Fibroblast of skin of left biceps (primary cell): ENCODE measurements at places on chromosomes 2 and 18.

GRCh38 chr2:100924122-100924519 lies 78.0 kb upstream of the RPL31 start:
- DNase-seq = no peak

GRCh38 chr18:1013951-1014350 lies 109.3 kb downstream of the ADCYAP1 start:
- DNase-seq = no peak

DNA sequence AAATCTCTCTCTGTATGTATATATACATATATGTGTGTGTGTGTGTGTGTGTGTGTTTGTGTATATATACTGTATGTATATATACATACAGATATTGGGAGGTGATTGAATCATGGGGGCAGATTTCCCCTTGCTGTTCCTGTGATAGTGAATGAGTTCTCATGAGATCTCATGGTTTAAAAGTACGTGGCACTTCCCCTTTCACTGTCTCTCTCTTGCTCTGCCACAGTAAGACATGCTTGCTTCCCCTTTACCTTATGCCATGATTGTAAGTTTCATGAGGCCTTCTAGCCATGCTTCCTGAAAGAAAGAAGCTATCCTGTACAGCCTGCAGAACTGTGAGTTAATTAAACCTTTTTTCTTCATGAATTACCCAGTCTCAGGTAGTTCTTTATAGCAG lies 18.8 kb upstream of the CCDC195 start:
- no peak for DNase-seq

DNA sequence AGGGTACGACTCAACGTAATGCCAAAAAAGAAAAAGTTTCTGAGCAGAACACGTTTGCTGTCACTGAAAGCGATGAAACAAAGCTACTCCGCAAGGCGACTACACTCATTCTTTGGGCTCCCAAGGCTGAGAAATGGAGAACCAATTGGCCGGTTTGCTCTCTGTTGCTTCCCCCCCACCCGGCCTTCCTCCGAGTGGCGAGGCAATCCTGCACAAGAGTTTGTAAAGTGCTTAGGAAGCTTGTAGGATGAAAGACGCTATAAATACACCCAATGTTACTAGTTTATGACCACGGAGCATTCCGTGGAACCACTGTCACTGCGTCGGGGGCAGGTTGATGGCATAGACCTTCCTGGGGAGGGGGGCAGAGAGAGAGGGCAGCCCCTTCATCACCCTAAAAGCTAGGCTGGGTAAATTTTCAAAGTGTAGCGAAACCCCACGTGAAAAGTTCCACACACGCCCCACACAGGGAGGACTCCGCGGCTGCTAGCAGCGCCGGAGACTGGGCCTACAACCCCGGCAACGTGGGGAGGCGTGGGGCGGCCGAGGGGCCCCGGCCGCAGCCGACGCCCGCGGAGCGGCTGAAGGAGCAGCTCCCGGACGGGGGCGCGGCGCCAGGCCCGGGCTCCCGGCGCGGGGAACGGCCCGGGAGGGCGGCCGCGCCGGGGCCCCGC lies 915 bp downstream of the CUL3 start:
- no peak for DNase-seq

DNA sequence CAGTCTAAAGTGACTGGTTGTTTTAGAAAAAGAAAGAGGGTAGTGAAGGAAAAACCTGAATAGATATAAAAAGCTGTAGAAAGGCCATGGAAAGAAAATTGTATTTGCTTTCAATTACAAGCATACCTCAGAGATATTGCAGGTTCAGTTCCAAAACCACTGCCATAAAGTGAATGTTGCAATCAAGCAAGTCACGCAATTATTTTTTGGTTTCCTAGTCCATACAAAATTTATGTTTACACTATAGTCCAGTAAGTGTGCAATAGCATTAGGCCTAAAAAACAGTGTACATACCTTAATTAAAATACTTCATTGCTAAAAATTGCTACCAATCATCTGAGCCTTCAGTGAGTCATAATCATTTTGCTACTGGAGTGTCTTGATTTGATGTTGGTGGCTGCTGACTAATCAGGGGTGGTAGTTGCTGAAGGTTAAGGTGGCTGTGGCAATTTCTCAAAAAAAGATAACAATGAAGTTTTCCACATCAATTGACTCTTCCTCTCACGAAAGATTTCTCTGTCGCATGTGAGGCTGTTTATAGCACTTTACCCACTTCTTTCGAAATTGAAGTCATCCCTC lies 2003.8 kb upstream of the PIK3C3 start:
- DNase-seq = no peak

GRCh38 chr2:175015340-175015739 lies 10.2 kb upstream of the CHN1 start:
- DNase-seq = no peak

DNA sequence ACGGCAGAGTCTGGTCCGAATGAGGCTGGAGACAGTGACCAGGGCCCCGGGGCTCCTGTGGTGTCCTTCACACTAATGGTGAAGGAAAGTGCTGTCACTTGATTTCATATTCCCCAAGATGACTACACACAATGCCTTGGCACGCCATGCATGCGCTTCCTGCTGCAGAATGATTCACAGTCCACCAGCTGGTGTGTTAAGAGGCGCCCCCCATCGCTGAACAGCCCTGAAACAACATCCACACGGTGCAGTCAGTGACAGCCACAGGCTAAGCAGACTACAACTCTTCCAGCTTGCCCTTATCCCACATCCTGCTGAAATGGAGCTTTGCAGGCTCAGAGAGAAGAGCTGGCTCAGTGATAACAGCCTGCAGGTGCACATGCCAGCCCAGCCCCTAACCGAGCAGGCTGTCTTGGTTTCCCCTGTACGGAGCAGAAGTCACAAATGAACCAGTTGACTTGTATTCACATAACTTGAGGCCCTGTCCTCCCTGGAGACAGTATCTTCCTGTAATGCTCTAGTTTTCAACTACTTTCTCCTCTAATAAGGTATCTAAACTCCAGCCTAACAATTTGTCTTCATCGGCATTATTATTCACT lies 24.3 kb upstream of the CDH20 start:
- no peak for DNase-seq

DNA sequence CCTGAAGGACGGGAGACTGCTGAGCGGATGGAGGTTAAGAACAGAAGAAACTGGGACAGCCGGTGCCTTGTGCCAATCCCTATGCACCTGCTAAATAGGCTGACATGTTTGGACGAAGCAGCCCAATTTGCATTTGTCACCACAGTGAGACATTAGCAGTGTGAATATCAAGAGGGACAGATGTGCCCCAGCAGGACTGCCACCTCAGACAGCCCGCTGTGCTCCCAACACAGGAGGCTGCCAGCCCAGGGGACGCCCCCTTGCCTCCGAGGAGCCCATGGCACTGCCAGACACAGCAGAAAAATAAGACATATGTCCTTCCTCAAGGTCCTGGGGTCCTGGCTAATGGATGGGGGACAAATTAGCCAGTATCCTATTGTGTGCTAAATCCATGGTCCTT lies 306.7 kb upstream of the POU3F3 start:
- no peak for DNase-seq

DNA sequence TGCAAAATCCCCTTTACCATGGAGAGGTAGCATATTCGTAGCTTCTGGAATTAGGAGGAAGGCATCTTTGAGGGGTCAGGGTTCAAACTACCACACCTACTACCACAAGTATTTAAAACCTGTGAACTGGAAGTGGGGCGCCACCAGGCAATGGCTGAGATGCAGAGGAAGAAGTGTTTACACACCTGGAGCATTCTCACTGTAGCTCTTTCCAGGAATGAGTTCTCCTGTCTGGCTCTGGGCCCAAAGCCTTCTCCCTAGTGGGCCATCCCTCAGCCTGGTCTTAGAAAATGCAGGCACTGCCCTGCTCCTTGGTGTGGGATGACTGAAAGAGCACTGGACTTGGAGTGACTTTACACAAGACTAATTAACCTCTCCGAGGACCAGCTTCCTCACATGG lies 30.7 kb upstream of the FOXI3 start:
- DNase-seq = no peak

GRCh38 chr2:175187378-175187777 lies 5.9 kb upstream of the ATP5MC3 start:
- no peak for DNase-seq

- DNase-seq = no peak
These were observed 45.6 kb upstream of the RASGRP3 start for GRCh38 chr2:33430856-33431255.

GRCh38 chr18:48835745-48836170 lies 115.0 kb downstream of the SMAD7 start:
- DNase-seq = no peak

DNA sequence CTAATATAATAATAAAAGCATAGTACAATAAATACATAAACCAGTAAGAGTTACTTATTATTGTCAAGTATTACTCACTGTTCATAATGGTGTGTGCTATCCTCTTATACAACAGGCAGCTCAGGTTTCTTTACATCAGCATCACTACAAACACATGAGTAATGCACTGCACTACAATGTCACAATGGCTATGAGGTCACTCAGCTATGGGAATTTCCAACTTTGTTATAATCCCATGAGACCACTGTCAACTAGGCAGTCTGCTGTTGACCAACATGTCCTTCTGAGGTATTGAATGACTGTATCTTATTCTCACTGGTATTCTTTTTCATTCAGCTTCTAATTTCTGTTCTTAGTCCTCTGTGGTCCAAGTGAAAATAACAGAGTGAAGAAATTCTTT lies 250.4 kb upstream of the DSEL start:
- peak; percentile 17 for DNase-seq

- DNase-seq = no peak
These were observed 25.9 kb upstream of the ALLC start for GRCh38 chr2:3631851-3632659.

DNA sequence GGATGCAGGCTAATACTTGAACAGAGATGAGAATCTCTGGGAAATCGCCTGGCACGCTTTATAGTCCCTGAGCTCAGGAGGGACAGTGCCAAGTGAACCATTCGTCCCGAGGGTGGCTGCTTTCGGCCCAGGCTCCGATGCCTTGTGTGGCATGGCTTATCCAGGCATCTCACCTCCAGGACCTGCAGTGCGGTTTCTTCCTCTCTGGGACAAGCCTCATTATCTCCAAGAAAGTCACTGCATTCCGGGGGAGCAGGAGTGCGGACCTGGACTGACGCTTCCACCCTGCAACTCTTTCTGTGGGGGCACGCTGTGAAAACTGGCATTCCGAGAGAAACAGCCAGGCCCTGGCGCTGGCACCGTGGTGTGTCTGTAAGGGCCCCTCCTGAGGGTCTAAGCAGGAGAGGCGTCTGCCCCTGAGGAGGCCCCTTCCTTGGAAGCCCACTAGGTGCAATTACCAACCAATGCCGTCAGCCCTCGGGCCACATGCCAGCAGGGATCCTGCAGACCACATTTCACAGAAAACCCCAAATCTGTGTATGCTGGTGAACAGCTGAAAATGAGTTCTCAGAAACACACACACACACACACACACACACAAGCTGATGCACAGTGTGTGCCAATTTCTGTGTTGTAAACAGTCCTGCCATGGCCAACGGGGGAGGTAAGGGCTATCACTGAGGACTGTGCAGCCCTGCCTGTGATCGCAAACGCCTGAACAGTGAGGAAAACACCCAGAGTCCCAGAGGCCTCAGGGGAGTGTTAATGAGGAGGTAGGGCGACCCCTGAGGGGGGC lies 351.9 kb upstream of the SALL3 start:
- no peak for DNase-seq

DNA sequence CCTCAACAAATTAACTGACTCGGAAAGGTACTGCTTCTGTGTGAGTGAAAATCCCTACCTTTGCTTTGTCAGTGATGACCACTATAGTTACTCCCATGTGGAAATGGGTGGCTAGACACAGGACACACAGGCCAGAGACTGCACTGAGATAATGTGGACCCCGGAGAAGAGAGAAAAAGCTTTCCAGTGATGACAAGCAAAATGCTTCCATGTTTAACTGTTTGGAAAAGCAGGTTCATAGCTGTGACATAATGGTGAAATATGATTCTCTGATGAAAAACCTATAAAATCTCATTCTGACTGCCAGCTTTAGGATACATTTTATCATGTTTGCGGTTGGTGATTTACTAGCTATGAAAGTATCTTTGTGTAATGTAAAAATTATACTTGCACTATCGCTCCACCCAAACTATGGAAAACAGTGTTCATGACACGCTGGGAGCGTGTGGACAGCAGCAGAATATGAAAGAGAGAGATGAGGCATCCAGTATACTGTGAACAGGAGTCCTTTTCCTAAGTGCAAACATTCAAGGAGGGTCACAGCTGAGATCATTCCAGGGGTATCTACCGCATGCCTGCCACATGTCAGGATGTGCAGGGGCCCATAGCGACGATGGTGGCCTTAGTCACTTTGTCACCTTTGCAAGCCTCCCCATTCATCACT lies 782.7 kb upstream of the SOX11 start:
- no peak for DNase-seq

GRCh38 chr2:5389740-5390139 lies 302.4 kb upstream of the SOX11 start:
- no peak for DNase-seq

DNA sequence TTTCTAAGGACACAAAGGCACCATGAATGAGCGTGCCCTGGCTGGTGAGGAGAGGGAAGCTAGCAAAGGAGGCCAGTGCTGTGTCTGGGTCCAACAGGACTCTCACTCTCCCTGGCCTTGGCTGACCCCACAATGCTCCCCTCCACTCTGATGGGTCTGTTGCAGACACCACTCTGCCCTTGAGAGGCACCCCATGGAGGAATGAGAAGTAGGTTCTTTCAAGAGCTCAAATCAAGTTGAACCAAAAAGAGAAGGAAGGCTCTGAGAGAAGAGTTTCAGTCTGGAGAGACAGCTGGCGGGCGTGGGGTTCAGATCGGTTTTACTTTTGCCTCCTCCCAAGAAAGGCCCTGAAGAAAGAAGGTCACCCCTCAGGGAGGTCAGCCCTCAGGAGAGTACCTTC lies 18.4 kb downstream of the TMEM247 start:
- DNase-seq = no peak

DNA sequence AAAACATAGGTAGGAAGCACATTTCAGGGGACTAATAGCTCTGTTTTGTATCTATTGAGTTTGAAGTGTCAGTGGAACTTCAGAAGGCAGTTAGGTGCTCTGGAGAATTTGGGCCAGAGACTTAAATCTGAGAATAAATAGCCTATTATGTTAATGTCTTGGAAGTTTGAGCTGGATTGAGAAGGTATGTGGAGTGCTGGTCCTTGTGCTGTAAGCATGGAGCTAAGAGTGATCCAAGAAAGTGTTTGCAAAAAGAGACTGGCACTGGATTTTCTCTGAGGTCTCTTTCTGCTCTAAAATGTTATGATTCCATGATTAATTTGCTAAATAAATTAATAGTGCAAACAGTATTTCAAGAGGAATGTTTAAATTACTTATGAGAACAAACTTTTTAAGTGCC lies 63.3 kb downstream of the ICOS start:
- DNase-seq = no peak

DNA sequence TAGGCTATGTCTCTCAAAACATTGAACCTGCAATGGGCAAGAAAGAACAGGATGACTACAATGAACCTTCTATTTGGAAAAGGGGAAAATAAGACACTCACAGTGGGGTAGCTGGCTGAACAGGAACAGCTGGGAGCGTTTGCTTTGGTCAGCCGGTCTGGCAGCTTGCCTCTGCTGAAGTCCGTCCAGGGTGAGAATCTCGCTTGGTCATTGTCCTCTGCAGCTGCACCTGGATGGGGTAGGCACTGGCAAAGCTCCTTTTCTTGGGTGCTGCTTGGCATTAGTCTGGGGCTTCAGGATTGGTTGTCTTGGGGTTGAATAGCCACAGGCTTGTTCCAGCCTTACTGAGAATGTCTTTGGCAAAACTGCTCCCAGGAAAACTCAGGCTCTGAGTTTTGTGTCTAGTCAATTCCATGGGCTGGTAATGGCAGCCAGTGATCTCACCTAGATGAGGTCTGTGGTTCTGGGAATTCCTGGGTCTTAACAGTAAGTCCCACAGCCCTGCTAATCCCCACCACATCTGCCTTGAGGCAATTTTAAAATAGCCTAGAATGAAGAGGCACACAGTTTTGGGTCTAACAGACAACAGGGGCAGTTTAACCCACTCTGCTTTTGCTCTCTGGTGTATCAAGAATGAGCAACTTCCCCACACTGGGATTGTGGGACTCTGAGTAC lies 13.4 kb downstream of the NEDD4L start:
- no peak for DNase-seq
